D721Med (cell line): ENCODE measurements at places on chromosomes 7 and 10.

- no peak for DNase-seq
These were observed 112.1 kb downstream of the VPS41 start for GRCh38 chr7:38796626-38797501.

- DNase-seq, result no peak
These were observed 461.9 kb downstream of the PTPRN2 start for GRCh38 chr7:158125721-158126120.

DNA sequence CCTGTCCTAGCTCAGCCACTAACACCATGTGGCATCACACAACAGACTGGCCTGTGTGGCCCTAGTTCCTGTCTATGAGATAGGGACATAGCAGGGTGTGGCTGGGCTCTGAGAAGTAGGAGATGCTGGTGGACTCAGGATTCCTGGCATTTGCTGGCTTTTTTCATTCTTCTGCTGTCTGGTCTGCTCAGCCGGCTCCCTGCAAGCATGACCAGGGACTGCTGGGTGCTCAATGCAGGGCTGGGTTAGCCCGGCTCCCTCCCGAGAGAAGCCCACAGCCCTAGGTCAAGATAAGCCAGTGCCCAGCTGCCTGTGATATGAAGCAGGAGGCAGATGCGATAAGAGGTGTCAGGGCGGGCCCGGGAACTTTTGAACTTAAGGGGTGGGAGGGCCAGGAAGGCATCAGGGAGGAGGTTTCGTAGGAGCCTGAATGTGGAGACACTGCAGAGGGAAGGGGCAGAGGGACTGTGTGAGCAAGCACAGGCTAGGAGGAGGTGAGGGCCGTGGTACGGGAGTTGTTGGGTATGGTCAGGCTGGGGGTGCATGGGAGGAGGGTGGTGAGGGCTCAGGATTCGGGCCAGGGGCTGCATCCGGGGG is 3.5 kb downstream of the AQP1 start:
- no peak for DNase-seq

DNA sequence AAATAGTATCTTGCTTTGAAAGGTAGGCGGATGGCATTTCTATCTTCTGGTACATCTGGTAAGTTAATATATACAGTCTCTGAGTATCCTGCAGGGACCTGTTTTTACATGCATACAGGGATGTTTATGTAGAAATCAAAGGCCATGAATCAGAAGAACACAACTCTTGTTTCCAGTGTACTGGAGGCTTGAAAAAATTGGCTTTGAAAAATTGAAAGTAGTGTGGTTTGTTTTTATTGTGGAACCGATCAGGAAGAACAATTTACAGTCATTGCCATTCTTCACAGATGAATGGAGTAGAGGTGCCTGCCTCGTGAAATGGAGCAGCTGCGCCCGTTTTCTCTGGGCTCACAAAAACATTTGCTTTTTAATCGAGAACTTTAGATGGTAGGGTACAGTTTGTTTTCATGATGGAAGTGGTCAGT is 54.0 kb upstream of the RPA3 start:
- DNase-seq, result no peak

DNA sequence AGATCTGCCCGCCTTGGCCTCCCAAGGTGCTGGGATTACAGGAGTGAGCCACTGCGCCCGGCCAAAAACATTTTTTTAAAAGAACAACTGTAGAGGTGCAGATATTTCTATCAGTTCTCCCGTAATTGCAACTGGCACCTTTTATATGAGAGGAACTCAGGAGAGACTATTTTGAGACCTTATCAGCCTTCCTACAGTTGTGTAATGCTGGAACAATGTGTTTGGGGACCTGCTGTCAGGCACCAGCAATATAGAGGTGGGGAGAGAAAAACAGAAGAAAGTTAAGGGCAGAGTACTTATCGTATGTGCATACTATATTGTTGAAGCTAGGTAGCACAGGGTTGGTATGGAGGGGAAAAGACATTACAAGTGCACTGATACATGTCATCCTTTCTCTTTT is 343.8 kb upstream of the ANKRD30A start:
- no peak for DNase-seq

GRCh38 chr10:103265717-103266329 is 11.1 kb upstream of the INA start:
- DNase-seq, result no peak

GRCh38 chr7:64655811-64656210 is 10.1 kb upstream of the ZNF107 start:
- DNase-seq, result no peak

GRCh38 chr7:112492186-112492585 is 11.4 kb downstream of the LSMEM1 start:
- no peak for DNase-seq

GRCh38 chr7:90825779-90826178 is 229.7 kb downstream of the CDK14 start:
- DNase-seq, result no peak

GRCh38 chr10:72800000-72800740 is 93.4 kb upstream of the OIT3 start:
- no peak for DNase-seq

GRCh38 chr10:131203456-131204357 is 107.8 kb downstream of the TCERG1L start:
- DNase-seq, result no peak

GRCh38 chr10:84355106-84355505 is 26.7 kb downstream of the CCSER2 start:
- no peak for DNase-seq

DNA sequence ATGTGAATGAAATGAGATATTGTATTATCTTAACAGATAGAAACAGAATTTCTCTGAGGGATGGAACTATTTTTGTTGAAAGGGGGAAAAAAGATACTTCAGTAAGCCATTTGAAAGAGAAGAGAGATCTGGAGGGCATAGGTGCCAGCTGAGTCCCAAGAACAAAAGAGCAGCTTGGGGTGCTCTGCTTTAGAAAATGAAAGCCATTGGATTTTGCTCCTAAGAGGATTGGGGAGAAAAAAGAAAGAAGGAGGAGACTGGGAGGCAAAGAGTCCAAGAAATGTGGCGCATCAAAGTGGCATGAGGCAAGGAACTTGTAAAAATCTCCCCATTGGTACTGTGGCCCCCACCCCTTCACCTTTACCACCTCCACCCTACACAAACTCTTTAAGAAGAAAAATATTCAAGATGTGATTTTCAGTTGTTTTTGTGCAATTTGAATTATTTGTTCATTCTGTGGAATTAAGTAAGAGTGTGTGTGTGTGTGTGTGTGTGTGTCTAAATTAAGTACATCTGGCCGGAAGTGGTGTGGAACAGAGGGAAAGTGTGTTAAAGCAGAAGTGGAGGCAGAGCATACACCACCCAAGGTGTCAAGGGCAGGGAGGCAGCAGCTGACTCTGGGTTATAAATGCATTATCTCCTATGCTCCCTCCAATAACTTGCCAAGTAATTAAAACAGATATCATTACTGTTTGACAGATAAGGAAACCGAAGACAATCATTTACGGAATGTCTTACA is 9.9 kb upstream of the GNAI1 start:
- DNase-seq, result no peak

- DNase-seq, result no peak
These were observed 671.0 kb upstream of the FOXK1 start for GRCh38 chr7:4010923-4011656.

DNA sequence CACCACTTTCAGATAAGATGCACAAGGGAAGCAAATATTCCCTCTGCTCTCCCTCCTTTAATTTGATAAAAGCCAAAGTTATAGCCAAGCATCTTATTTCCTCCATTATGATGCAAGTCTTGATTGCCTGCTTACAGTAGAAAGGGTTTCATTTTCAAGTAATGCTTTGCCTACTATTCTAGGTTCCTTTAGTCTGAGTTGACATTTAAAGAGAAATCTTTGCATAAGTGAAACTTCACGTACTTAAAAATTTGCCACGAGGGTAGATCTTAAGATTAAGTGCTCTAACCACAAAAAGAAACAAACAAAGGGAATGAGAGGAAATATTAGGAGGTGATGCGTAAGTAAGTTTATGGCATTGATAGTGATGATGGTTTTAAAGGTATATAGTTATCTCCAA is 78.1 kb upstream of the VWDE start:
- no peak for DNase-seq

DNA sequence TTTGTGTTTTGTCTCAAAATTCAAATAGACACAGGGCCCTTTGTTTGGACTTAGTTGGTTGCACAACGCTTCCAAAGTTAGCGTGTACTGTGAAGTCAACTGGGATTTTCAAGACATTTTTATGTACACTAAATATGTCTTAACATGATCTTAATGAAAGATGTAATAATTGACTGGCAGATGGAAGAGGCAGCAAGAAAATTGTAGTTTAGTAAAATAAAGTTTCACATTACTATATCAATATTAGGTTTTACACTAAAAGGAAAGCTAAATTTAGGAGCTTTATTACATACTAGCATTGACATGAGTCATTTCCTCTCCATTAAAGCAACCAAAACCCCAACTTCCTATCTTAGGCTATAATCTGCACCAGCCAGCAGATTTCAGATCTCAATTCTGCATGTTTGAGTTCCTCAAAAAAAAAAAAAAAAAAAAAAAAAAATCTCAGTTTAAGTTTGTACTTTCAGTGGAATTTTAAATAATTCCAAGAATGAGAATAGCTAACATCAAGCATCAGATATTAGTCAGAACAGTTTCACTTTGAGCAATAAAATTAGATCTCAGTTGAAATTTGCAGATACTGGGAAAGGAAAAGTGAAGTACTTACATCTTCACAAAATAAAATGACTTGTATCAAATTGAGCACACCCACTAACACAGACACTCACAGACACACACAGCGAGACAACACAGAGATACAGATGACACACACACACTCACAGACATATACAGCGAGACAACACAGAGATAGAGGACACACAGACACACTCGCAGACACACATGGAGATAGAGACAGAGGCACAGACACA is 346.6 kb upstream of the KLF6 start:
- DNase-seq, result no peak
